SJSA1 (cell line): ENCODE measurements at places on chromosomes 11 and 22. TPM values are rescaled to one million over a fixed set of nuclear protein-coding genes. Genes with fewer than 3 reads are reported as not detected.
A peak's percentile ranks its signal among the peaks of the same experiment; 100 is the strongest.

NUDT8 gene
- total RNA-seq = 7.4 and 14.0 TPM in 2 replicates

GRCh38 chr11:83285151-83285770, 906 bp downstream of the CCDC90B start:
- no peak for DNase-seq
- peak overlapping the region; percentile 96 for H3K27ac ChIP-seq
- peaks cover 14% of the 10 kb centered on the region for H3K4me1 ChIP-seq
- peaks cover 8% of the 10 kb centered on the region for H3K36me3 ChIP-seq

OTOG gene
- not detected in 2 replicates for total RNA-seq

GRCh38 chr11:102368472-102368871, 21.5 kb downstream of the BIRC2 start:
- H3K36me3 ChIP-seq = peaks cover 42% of the 10 kb centered on the region
- no peak for DNase-seq
- H3K4me1 ChIP-seq = no peaks in the 10 kb centered on the region
- H3K27me3 ChIP-seq = no peaks in the 10 kb centered on the region

- no peaks in the 10 kb centered on the region for H3K4me1 ChIP-seq
- no peaks in the 10 kb centered on the region for H3K27me3 ChIP-seq
- DNase-seq = no peak
Observed at GRCh38 chr11:47278769-47279168, 8.8 kb downstream of the MADD start.

BSCL2 gene
- 51.4 and 138 TPM in 2 replicates for total RNA-seq

MOV10L1 gene
- total RNA-seq = 0.97 and 1.7 TPM in 2 replicates

- H3K4me3 ChIP-seq = no peak overlapping the region
- DNase-seq = no peak
- H3K36me3 ChIP-seq = no peaks in the 10 kb centered on the region
- H3K27me3 ChIP-seq = no peaks in the 10 kb centered on the region
Observed at GRCh38 chr22:32612834-32613233, 138.2 kb downstream of the FBXO7 start.

DNA sequence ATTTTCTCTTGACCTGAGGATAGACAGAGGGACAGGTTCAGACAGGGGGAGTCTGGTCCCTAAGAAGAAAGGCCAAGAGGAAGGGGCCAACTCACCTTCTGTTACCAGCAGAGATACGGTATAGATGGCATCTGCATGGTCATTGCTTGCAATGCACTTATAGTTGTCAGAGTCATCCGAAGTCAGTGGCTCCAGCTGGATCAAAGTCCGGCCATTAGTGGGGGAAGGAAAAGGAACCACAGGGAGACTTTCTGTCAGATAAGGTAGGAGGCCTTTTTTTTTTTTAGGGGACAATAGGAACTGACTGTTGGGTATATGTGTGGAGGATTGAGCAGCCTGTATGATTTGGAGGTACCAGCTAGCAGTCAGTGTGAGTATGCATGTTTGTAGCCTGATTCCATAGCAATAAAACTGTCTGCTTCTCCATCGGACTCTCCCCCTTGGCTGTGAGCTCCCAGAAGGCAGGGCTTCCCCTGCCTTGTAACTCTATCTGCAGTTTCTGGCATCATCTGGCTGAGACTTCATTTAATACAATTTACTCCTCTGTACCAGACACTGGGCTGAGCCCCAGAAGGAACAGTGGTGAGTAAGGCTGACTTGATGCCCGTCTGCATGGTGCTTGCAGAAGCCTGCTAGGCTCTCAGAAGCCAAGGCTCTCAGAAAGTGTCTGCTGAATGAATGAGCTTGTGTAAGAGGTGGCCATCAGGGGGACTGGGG, 5.7 kb downstream of the IGSF22 start:
- no peak overlapping the region for H3K4me3 ChIP-seq
- DNase-seq = no peak
- no peaks in the 10 kb centered on the region for H3K36me3 ChIP-seq
- H3K27ac ChIP-seq = no peak overlapping the region
- 0 out of 2 replicates have a peak, but pooled peaks cover 6% of the 10 kb centered on the region for H3K4me1 ChIP-seq
- H3K27me3 ChIP-seq = no peaks in the 10 kb centered on the region

DNA sequence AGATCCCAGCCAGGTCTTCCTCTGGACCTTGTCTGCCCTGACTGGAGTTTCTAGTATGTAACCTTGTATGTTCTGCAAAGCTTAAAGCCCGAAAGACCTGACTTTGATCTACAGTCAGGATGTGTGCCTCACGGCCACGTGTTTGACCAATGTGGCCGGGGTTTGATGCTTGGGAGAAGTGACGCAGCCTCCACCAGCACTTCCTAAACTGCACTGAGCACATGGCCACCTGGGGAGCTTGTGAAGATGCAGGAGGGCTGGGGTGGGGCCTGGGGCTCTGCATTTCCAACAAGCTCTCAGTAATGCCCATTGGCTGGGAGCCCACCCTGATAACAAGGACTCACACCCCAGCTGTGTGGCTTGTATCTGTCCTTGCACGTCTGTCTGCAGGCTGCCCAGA, 53.2 kb downstream of the NAT10 start:
- H3K27ac ChIP-seq = no peak overlapping the region
- DNase-seq = no peak
- H3K4me1 ChIP-seq = no peaks in the 10 kb centered on the region
- no peaks in the 10 kb centered on the region for H3K36me3 ChIP-seq
- no peak overlapping the region for H3K4me3 ChIP-seq

GRCh38 chr22:22929381-22930221, 42.0 kb downstream of the IGLL5 start:
- no peak for DNase-seq
- H3K4me1 ChIP-seq = peaks cover 30% of the 10 kb centered on the region
- H3K4me3 ChIP-seq = no peak overlapping the region
- H3K27me3 ChIP-seq = no peaks in the 10 kb centered on the region
- H3K27ac ChIP-seq = 0 out of 2 replicates have a peak overlapping the region, but pooled peaks have one; percentile 43
- H3K36me3 ChIP-seq = no peaks in the 10 kb centered on the region

- no peaks in the 10 kb centered on the region for H3K36me3 ChIP-seq
- H3K4me3 ChIP-seq = no peak overlapping the region
- no peaks in the 10 kb centered on the region for H3K4me1 ChIP-seq
- DNase-seq = no peak
Observed at GRCh38 chr11:133520707-133521106, 11.6 kb downstream of the OPCML start.

DNA sequence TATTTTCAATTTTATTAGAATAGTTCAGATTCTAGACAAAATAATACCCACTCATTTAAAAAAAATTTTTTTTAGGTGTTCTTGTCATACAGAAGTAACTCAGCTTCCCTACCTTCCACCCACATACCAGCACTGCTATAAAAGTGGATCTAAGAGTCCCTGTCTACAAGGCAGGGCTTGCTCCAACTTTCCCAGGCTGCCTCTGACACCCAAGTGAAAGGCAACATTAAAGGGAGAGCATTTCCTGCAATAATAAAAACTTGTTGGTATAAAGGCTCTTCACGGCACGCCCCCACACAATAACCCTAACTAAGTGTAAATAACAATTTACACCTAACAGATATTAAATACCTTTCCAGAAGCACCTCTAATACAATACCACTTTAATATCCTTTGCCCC, 127.2 kb downstream of the APOL5 start:
- H3K4me3 ChIP-seq = no peak overlapping the region
- no peak overlapping the region for H3K27ac ChIP-seq
- no peaks in the 10 kb centered on the region for H3K36me3 ChIP-seq
- no peaks in the 10 kb centered on the region for H3K27me3 ChIP-seq
- H3K4me1 ChIP-seq = peaks cover 13% of the 10 kb centered on the region
- no peak for DNase-seq
